Activated CD8-positive, alpha-beta memory T cell treated with anti-CD3 and anti-CD28 coated beads for 1 hour (primary cell): ENCODE measurements at places on chromosomes 4 and X.

- DNase-seq = no peak
These were observed 125.0 kb upstream of the PJA1 start for GRCh38 chrX:69290292-69290691.

- no peak for DNase-seq
These were observed 1.5 kb downstream of the TIFA start for GRCh38 chr4:112284166-112284565.

DNA sequence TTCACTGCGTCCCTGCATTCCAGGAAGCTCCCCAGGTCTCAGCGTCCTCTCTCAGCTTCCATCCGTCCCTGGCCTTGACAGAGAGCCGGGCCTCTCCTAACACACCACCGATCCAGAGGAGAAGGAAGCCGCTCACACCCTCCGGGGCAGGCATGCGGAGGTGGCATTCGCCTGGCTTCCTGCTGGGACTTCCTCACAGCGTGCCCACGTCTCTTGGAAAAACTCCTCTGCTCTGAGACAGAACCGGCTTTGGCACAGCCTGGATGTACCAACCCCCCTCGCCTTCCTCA, 3.2 kb downstream of the CTAG2 start:
- no peak for DNase-seq

GRCh38 chrX:16119353-16120220, 3.8 kb upstream of the GRPR start:
- DNase-seq = no peak

DNA sequence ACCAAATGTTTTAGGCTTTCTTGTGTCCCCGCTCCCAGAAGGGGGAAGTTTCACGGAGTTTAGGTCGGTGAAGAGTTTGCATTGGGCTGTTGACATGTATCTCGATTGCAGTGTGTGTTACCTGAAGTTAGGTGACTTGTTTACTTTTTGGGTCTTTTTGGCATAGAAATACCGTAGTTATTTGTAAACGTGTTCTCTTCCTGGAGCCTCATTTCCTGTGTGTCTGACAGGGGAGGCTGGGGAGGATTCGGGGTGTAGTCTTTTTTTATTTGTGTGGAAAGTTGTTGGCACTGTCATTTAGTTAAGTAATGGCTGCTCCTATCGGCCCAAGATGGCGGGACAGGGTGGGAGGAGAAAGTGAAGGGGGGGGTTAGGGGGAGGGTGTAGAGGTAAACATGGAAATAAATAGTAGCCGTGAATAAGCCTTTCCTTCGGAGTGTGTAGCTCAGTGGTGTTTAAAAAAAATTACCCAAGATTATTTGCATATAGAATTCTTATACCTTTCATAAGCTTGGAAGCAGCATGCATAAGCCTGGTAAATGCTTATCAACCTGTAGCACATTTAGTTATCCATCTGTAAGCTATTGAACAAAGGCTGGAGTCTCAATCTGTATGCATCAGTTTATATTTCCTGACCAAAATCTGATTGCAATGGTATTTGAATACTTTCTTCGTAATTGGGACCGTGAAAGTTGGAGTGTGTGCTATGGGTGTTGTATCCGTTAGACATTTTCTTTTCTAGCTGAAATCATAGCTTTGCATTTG, 1.6 kb downstream of the KDM6A start:
- DNase-seq = peak; percentile 14

DNA sequence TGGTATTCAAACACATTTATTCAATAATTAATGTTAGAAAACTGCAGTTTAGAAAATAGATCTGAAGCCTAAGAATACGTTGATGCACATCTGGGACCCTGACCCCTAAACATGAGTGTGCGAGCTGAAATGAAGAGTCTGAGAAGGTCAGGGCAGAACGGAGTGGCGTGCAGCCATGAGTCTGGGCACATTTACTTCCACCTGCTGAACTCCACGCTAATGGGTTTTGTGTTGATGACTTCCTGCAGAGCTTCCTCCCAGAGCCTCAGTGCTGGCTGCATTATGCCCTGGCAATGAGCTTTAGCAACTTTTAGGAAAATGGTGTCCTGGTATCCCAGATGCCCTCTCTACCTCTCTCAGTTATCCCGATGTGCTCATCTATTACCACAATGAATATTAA, 53.1 kb downstream of the FAM114A1 start:
- no peak for DNase-seq

- no peak for DNase-seq
These were observed 147.3 kb downstream of the PCDH7 start for GRCh38 chr4:30867427-30867826.

GRCh38 chr4:168588916-168589531, 92.2 kb downstream of the PALLD start:
- DNase-seq = no peak

DNA sequence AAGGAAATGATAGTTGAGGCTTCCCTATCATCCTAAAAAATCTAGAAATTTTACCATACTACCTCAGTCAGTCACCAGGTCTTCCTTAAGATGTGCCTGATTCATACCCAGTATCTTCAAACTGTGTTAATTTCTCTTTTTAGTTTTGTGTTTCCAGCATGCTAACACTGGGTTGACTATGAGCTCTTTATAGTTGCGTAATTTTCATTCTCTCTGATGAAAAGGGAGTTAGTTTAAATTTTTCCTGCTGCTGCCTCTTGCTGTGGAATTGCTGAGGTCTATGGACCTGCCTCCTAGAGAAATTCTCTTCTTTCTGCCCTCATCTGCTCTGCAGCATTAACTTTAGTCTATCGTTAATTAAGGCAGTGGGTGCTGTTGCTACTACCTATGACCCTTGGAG, 66.6 kb downstream of the BANK1 start:
- DNase-seq = no peak
